Ureter (tissue), 1 donor: ENCODE measurements at places on chromosomes 6 and 20.

GRCh38 chr6:105189026-105189820, 9.4 kb upstream of the POPDC3 start:
- no peak for DNase-seq

DNA sequence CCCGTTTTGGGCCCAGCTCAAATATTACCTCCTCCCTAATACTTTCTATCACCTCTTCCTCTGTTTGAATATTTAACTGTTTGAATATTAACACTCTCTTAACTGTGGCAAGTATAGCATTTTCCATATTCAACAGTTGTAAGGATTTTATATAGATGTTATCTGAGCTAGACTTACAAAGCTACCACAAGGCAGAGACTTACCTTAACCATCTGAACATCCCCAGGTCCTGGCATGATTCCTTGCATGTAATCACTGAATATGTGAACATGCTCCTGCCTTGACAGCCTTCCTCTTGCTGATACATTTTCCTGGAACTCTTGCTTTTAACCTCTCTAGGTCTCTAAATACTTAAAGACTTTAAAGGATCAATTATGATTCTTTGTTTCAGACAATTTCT, 182.4 kb downstream of the MCHR2 start:
- DNase-seq = no peak

- no peak for DNase-seq
Observed at GRCh38 chr6:164826831-164827468, 482.5 kb downstream of the C6orf118 start.

GRCh38 chr6:16774437-16774836, 13.2 kb upstream of the ATXN1 start:
- DNase-seq = no peak

GRCh38 chr6:100202417-100203194, 208.6 kb upstream of the MCHR2 start:
- no peak for DNase-seq

DNA sequence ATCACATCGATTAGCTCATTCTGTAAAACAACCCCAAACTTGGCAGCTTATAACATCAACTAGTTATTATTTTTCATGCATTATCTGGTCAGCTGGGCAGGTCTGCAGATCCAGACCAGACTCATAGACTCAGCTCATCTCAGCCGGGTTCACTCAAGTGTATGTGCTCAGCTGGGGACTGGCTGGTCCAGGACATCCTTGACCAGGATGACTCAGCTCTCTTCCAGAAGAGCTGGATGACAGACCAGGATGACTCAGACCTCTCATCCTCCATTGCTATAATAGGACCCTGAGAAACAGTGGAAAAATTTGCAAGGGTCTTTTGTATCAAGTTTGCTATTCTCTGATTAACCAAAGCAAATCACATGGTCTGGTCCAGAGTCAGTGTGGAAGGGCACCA, 312.5 kb upstream of the PLCB4 start:
- DNase-seq = no peak

- DNase-seq = no peak
Observed at GRCh38 chr6:108463784-108464183, 96.9 kb upstream of the FOXO3 start.

GRCh38 chr6:151704383-151704782, 103.1 kb upstream of the ESR1 start:
- DNase-seq = no peak

DNA sequence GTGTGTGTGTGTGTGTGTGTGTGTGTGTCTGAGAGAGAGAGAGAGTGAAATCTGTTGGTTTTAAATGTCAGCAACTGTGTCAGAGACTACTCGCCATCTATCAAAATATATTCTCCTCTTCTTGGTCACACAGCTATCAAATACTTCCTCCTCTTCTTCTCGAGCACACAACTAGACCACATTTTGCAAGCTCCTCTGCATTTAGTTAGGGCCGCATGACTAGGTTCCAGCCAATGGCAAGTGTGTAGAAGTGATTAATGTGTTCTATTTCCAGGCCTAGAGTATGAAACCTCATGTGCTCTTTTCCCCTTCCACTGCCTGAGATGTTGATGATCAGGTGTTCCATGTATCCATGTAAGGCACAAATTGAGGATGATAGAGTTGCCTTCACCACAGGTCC, 278.5 kb upstream of the MARCKS start:
- DNase-seq = no peak

- DNase-seq = no peak
Observed at GRCh38 chr6:54695815-54696214, 150.8 kb upstream of the FAM83B start.

DNA sequence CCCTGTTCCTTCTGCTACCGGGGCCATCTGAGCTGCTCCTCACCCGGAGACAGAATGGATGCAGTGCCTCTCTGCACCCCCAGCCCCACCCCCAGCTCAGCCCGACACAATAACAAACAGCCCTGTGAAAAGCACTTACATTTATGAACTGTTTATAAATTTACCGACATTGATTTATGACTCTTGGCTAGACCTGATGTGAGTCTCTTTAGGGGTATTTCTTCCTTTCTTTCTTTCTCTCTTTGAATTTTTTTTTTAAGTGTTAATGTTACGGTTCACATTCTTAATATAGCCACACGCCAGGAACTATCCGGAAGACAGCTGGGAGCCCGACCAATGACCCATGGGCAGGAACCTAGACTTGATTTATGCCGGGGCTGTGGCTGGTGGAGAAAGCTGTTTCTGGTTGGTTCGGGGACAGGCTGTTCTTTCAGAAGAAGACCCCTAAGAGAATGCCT, 266.3 kb downstream of the CDC5L start:
- no peak for DNase-seq

DNA sequence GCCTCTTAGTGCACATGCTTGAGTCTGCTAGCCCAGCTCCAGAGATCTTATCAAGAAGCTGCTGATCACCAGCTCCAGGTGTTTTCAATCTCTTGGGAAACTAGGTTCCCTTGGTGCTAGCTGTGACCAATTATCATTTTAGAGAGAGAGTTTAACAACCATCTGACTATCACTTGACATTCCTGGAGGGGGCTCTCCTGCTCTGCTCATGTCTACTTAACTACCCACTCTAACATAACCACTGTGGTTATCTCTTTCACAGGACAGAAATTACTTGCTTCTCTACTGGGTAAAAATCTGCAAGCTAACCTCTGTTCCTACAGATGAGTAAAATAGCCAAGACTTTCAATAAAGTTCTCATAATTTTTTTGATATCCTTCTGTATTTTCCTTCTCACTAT, 823.4 kb upstream of the GJE1 start:
- no peak for DNase-seq

DNA sequence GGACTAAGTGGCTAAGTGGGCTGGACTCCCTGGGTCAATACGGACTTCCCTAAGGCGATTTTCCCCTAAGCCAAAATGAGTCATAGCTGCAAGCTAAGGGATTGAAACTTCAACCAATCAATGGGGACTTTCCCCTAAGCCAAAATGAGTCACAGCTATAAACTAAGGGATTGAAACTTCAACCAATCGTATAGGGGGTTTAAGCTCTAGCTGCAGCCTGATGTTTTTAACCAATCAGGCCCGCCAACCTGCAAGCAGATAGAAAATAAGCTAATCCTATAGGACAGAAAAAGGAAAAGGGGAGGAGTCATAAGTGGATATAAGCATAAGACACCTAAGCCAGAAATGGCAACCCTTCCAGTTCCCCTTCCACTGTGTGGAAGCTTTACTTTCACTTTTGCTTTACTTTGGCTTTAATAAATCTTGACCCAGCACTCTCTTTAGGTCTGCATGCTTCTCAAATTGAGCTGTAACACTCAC, 655.0 kb upstream of the HS3ST5 start:
- no peak for DNase-seq

GRCh38 chr6:85372188-85372914, 77.5 kb upstream of the NT5E start:
- no peak for DNase-seq

DNA sequence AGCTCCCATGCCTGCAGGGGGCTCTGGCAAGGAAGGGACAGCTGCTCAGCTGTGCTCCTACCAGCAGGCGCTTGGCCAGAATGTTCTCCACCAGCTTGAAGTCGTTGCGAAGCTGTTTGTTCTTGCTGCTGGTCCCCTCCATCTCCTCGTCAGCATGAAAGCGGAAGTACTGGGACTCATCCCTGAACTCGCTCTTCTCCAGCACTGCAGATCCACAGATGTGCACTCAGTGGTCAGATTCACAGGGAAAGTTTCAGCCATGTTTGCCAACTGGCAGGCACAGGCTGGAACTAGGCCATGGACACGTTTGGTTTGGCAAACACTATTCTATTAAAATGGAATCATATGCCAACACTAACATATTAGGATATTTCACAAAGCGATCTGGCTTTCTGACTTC, 167.9 kb downstream of the PREX1 start:
- DNase-seq = no peak

- DNase-seq = no peak
Observed at GRCh38 chr6:135423649-135424128, 73.9 kb downstream of the AHI1 start.

GRCh38 chr6:144390886-144391285, 105.8 kb downstream of the UTRN start:
- no peak for DNase-seq

DNA sequence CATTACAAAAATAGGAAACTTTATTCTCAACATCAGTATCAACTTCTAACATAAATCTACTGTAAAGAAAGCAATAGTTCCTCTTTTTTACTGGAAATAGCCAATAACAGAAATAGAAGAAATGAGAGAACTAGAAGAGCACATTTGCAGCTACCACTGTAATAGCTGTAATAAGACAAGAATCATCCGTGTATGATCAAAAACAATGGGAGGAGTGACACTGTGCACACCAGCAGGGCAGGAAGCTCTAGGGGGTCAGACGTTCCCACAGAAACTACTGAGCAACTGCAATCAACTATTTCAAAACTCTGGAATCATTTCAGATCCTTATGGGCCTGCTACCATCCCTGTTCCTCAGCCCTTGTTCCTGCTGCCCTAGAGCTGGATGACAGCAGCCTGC, 43.7 kb downstream of the NINL start:
- no peak for DNase-seq

- DNase-seq = no peak
Observed at GRCh38 chr20:25239387-25240370, 8.2 kb upstream of the PYGB start.

DNA sequence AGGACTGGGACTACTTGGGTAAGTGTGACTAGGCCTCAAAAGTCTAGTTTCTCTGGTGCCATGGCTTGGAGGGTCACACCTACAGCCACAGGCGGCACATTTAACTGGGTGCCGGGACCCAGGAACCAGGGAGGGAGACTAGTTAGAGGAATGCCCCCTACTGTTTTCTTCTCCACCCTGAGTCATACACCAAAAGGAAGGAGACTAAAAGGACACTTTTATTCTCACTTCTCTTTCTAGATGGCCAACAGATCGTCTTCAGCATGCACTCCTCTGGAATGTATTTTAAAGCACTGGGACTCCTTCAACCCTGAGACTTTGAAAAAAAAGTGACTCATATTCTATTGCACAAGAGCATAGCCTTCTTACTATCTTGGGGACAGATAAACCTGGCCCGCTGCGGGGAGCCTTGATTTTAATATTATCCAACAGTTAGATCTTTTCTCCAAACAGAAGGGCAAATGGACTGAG, 33.4 kb downstream of the PLN start:
- DNase-seq = no peak

- DNase-seq = no peak
Observed at GRCh38 chr20:23296841-23297701, 53.5 kb upstream of the NXT1 start.

GRCh38 chr6:167919349-167919748, 78.1 kb upstream of the KIF25 start:
- no peak for DNase-seq

DNA sequence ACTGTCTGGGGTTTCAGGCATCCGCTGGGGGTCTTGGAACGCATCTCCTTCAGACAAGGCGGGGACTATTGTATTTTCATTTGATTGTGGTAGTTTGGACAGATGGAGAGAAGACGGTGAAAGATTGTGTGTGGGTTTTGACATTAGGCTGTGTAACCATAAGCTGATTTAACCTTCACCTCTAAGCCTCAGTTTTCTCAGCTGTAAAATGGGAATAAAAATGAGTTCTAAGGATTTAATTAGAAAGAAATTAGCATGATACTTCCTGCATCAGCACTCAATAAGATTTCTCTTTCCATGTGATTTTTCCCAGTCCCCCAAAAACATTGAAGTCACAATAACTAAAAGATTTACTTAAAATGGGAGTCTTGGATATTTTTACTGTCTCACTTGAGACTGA, 78.1 kb downstream of the CBFA2T2 start:
- no peak for DNase-seq
